ENCODE measurements at places on chromosomes 6 and 20.

- no peak for DNase-seq
These were observed 290.8 kb upstream of the RNF24 start for GRCh38 chr20:4306206-4306605.

GRCh38 chr20:38200646-38201045 is 35.6 kb upstream of the TGM2 start:
- no peak for DNase-seq

DNA sequence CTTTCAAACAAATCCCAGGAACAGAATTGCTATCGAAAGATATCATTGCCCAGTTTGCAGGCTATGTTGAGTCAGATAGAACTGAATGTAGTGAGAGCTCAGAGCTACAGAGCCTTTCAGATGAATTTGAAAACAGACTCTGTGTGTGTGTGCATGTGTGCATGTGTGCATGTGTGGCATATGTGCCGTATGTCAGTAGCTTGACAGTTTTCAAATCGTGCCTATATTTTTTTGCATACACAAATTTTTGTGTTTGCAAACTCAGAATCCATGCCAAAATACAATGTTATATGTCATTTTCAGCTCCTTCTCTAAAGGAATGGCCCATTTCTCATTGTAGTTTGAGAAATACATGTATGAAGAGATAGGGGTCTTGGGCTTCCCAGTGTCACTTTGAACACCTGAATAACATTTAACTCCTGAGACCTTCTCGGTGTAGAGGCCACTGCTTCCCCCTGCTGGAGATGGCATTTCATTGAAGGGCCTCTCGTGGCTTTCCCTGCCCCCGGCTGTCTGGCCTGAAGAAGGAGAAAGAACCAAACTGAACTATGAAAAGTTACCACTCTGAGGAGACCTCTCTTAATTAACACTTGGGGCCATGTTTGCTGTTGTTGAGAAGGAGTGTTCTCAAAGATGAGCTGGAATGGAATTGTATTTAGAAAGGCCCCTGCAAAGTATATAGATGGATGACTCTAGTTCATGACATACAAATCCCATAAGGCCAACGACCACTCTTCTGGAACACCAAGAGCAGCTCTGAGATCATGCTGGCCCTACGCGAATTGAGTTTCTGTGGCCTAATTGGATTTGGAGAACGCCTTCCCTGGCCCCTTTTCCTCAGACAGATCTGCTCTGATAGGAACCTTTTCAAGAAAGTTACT is 58.7 kb downstream of the VAPB start:
- peak; percentile 37 for DNase-seq

- DNase-seq, result no peak
These were observed 59.1 kb downstream of the CEP43 start for GRCh38 chr6:167058261-167058660.

- DNase-seq, result no peak
These were observed 5.9 kb downstream of the IP6K3 start for GRCh38 chr6:33740794-33741193.

DNA sequence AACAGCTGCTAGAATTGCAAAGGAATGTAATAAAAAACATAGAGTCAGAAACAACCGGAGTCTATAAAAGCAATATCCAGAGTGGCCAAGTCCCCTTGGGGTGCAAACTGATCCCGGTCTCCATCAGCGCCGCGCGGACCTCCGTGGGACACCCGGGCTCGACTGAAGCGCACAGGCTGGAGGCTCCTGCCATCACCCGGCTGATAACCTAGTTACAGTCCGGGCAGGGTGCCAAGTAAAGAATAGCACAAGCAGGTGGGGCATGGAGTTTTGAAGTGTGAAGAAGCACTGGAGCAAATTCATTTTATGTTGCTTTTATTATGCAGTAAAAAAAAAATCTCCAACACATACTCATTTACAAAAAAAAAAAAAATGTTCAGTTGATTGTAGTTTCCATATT is 205.1 kb upstream of the GMDS start:
- no peak for DNase-seq

GRCh38 chr20:56368351-56369134 is 9.8 kb downstream of the FAM210B start:
- DNase-seq, result no peak

DNA sequence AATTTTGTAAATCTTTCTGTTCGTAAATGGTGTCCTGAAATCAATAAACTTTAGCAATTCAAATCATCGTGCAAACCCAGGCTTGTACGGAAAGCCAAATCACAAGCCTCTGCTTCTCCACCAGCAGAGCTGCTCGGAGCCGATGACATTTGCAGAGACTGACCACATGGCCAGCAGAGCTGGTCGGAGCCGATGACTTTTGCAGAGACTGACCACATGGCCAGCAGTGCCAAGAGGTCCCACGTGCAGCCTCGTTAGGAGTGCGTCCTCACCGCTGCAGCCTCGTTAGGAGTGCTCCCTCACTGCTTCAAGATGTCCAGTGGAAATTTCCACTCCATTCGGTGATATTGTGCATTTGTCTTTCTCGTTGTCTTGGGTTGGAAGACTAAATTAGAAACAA is 28.5 kb downstream of the SMOC2 start:
- no peak for DNase-seq

GRCh38 chr20:33477386-33478234 is 12.3 kb upstream of the CBFA2T2 start:
- DNase-seq, result no peak

GRCh38 chr6:143939364-143939763 is 68.7 kb downstream of the PLAGL1 start:
- no peak for DNase-seq

DNA sequence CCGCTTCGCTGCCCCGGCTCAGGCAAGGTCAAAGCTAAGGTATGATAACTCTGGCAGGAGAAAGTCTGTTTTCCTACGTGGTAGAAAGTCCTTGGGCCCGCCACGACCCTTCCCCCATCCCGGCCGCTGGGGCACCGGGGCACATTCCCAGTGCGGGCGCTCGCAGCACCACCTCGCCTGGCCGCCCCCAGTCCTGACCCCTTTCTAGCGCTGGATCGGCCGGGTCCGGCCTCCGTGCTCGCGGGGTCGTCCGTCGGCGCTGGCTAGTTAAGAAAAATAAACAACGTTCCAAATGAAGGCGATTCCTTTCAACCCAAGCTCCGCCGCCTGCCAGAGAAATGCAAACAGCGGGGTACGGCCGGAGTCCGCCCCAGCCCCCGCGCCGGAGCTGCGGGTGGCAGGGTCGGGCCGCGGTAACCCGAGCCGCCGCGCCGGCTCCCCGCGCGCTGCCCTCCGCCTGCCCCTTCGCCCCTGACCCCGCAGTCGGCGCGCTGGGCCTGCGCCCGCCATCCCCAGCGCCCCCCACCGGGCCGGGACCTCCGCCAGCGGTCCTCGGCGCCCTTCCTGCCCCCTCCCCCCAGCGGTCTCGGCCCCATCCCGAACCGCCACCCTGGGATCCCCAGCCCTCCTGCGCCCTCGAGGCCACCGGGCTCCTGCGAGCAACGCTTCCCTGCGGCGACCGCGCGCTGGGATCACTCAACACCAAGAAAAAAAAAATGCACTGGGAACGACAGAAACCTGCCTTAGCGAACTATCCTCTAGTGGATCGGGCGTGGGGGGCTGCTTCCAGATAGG is 37.6 kb downstream of the NCR2 start:
- DNase-seq, result no peak

DNA sequence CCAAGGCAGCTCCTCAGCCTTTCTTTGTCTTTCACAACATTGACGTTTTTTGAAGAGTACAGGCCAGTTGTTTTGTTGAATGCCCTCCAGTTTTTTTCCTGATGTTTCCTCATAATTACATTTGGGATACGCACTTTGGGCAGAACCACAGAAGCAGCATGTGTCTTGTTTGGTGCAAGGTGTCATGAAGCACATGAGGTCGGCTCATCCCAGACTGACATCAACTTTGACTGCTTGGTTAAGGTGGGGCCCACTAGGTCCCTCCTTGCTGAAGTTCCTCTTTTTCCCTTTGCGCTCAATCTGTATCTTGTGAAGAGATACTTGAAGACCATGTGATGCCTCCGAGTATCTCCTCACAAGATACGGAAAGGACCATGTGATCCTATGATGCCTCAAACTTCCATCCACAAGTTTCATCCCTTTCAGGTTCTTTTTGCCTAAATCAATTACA is 10.5 kb downstream of the SNAI1 start:
- no peak for DNase-seq

- DNase-seq, result no peak
These were observed 5.9 kb downstream of the NKX2-4 start for GRCh38 chr20:21391185-21391971.

GRCh38 chr20:36093025-36093803 is 61.3 kb upstream of the EPB41L1 start:
- no peak for DNase-seq

DNA sequence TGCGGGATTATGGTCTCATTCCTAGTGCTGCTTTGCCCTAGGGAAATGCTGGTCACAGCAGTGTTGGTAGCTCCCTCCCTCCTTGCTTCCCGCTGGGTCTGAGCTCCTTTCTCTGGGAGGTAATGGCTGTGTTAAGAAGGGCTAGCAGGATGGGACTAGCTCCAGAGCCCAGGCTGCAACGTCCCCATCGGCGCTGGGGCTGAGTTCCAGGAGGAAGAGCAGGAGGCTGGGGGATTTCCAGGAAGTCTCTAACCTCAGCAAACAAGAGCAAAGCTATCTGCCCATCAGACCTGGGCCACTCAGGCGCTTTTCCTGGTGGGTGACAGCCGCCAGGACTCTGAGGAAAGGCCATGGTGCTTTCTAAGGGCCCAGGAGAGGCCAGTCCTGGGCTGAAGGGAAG is 174.2 kb downstream of the DLL1 start:
- DNase-seq, result no peak

- no peak for DNase-seq
These were observed 487.9 kb upstream of the CITED2 start for GRCh38 chr6:139862311-139862710.

GRCh38 chr6:166826264-166826663 is 130.1 kb downstream of the RNASET2 start:
- DNase-seq, result no peak

DNA sequence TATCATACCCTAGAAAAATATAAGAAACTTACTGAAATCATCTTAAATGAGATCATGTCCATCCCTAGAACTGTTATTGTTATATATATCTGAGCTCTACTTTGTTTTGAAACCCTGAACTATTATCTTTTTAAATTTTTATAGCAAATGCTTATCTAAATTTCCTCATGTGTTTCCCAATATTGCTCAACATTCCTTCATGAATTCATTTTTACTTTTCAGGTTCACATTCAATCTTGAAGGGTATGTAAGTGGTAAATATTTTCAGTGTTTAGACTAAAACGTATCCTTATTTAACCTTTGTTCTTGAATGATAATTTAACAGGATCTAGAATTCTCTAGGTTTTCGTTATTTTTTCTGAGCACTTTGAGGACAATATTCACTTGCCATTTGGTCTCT is 23.9 kb downstream of the PDE7B start:
- no peak for DNase-seq

DNA sequence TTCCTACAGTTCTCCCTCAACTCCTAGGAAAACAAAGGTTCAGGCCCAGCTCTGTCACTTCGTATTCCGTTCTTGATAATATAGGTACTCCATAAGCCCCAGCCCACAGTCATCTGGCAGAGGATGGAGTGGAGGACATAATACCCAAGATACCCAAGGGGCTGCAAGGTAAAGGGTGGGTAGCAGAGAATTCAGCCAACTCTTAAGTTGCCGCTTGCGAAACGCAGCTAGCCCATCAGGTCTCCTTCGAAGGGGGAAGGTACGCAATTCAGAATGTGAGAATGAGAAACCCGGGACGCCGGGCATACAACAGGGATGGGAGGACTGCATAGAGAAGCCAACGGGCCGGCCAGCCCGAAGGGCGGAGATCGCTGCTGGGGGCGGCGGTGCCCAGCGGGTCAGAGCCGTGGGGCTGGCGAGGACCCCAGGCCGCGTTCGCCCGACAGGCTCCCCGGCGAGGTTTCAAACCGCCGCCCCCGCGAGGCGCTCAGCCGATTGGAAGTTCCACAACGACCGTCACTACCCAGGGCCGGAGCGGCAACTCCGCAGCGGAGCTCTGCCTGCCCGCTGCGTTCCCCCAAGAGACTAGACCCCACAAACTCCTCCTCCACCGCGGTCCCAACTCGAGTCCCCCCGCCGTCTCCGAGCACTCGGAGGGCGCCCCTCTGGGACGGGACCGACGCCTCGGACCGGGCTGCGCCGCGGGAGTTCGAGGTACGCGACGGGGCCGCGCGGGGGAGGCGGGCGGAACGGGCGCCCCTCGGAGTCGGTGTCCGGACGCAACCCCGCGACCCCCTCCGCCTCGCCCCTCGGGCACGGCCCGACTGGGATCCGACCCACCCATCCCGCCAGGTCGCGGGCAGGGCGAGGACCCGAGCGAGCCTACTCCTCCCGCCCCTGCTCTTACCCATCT is 911 bp downstream of the CDK19 start:
- no peak for DNase-seq

DNA sequence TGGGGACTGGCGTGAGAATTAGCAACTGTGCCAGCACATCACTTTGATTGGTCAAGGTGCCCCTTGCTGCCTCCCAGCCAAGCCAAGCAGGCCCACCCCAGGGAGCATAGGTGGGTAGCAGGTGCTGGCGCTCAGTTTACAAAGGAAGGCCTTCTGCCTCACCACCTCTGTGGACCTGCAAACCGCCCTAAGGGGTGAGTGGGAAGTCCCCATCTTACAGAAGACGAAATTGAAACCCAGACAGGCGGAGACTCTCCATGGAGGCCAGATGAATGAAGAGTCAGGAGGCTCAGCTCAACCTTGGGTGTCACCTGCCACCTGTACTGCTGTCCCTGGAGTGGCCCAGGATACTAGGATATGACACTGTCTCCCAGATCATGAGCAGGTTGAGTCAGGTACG is 21.5 kb upstream of the MAS1L start:
- DNase-seq, result no peak

DNA sequence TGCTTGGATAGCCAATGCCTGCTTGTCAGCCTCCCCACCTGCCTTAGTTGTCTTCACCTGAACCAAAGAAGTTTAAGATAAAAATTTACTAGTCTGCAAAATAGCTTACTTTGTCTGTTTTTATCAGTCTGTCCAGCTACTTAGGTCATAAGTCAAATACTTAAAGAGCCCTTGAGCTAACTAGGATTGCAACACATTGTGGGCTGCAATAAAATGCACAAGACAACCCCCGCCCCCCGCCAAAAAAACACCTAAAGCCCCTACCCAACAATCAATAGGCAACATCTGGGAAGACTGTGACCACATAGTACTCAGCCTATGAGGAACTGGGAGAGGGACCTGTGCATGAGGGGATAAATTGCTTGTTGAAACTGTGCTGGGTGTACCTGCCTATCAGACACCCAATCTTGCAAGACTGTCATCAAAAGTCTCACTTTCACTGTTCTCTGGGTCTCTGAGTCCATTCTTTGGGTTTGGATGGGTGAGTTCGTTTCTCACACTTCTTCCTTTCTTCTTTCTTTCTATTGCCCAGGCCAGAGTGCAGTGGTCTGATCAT is 27.3 kb upstream of the ABCC10 start:
- no peak for DNase-seq

DNA sequence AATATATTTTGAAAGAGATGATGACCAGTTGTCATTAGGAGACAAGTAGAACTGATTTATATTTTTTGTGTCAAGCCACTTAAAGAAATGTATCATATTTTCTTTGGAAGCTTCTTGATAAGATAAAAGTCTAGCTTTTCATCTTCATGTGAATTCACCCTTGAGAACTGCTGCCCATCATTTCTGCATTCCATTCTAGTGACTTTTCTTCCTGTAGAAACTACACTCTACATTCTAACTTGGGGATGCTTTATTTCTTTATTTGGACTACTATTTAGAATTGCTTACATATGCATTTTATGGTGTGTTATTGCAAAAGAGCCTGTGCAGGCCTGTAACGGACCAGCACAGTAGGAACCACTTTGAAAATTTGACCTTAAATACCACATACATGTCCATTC is 335.0 kb upstream of the KCNQ5 start:
- no peak for DNase-seq
